Melanocyte of skin (primary cell): ENCODE measurements at places on chromosomes 5 and 9. TPM values are rescaled to one million over a fixed set of nuclear protein-coding genes. Genes with fewer than 3 reads are reported as not detected.

The DIMT1 gene
- total RNA-seq: 34.3 and 35.8 TPM in 2 replicates

The PNPLA7 gene
- total RNA-seq: 0.69 and 1.5 TPM in 2 replicates

The CTSV gene
- total RNA-seq: 5.2 and 5.3 TPM in 2 replicates

The FGFR4 gene
- 1.0 and 1.5 TPM in 2 replicates for total RNA-seq

The ODF2 gene
- 36.6 and 37.0 TPM in 2 replicates for total RNA-seq

The OLFML2A gene
- 0.77 and 1.00 TPM in 2 replicates for total RNA-seq

The OR13C8 gene
- total RNA-seq: not detected in 2 replicates

The ANKRD31 gene
- under 0.01 and 0.36 TPM in 2 replicates for total RNA-seq

The WNT8A gene
- total RNA-seq: not detected in 2 replicates

The CCIN gene
- total RNA-seq: not detected in 2 replicates

The RBM18 gene
- total RNA-seq: 7.9 and 10.5 TPM in 2 replicates

The FOXI1 gene
- not detected in 2 replicates for total RNA-seq

The PDE6A gene
- total RNA-seq: under 0.01 TPM in 1 of 2 replicates, not detected in the other

The PCDHAC1 gene
- not detected in 2 replicates for total RNA-seq

The SLC24A2 gene
- total RNA-seq: not detected in 2 replicates

The PFDN1 gene
- total RNA-seq: 67.4 and 80.0 TPM in 2 replicates

The GFI1B gene
- under 0.01 TPM in 1 of 2 replicates, not detected in the other for total RNA-seq

The C1QTNF3 gene
- total RNA-seq: 0.34 and 2.5 TPM in 2 replicates

The SLC34A1 gene
- total RNA-seq: under 0.01 and 0.15 TPM in 2 replicates

The PCDHB12 gene
- not detected in 2 replicates for total RNA-seq

The IL3 gene
- not detected in 2 replicates for total RNA-seq

The GRM6 gene
- total RNA-seq: not detected in 2 replicates

The KIAA0825 gene
- 3.8 and 7.3 TPM in 2 replicates for total RNA-seq

The GRIN3A gene
- total RNA-seq: not detected in 2 replicates

The FOXE1 gene
- total RNA-seq: not detected in 2 replicates

The HAND1 gene
- total RNA-seq: not detected in 2 replicates

The ARHGEF39 gene
- 7.0 and 7.2 TPM in 2 replicates for total RNA-seq

The PCDHB3 gene
- under 0.01 TPM in 2 replicates for total RNA-seq

The DPYSL3 gene
- total RNA-seq: 10.3 and 15.9 TPM in 2 replicates

The LCN15 gene
- under 0.01 TPM in 1 of 2 replicates, not detected in the other for total RNA-seq

The GARIN3 gene
- not detected in 2 replicates for total RNA-seq

The BARX1 gene
- not detected in 2 replicates for total RNA-seq

The PCDHGA6 gene
- 2.1 and 4.7 TPM in 2 replicates for total RNA-seq

The KLHL3 gene
- 2.2 and 5.5 TPM in 2 replicates for total RNA-seq

The LRRC14B gene
- not detected in 2 replicates for total RNA-seq

The FGD3 gene
- under 0.01 TPM in 1 of 2 replicates, not detected in the other for total RNA-seq

The CCL21 gene
- total RNA-seq: not detected in 2 replicates

The ZFP62 gene
- total RNA-seq: 10.0 and 20.7 TPM in 2 replicates

The ADCY2 gene
- total RNA-seq: 1.7 and 10.0 TPM in 2 replicates

The IL33 gene
- 0.36 and 0.69 TPM in 2 replicates for total RNA-seq

The ADAMTS16 gene
- under 0.01 TPM in 2 replicates for total RNA-seq

The MARCOL gene
- not detected in 2 replicates for total RNA-seq

The NXNL2 gene
- total RNA-seq: 0.62 TPM in 1 of 2 replicates, not detected in the other

The SPINK13 gene
- total RNA-seq: not detected in 2 replicates

The TEK gene
- total RNA-seq: under 0.01 TPM in 2 replicates

The ECSCR gene
- not detected in 2 replicates for total RNA-seq

The TRIM36 gene
- total RNA-seq: 2.9 and 3.1 TPM in 2 replicates

The HTR4 gene
- total RNA-seq: not detected in 2 replicates

The SLC27A6 gene
- total RNA-seq: not detected in 2 replicates
